ENCODE measurements at places on chromosomes 1 and 21.
A peak's percentile ranks its signal among the peaks of the same experiment; 100 is the strongest.

DNA sequence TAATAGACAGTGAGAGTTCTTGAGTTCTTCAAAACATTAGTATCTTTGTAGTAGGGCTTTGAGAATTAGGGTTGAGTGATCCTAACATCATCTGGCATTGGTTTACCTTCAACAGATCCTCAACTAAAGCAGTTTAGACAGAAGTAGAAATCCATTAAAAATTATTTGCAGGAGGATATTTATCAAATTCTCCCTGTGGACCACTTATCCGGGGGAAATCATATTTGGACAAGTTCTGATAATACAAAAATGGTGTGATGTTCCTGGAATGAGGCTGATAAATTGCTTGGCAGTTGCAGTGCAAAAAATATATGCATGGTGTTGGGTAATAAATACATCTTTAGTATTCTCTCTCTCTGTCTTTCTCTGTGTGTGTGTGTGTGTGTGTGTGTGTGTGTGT, 115.1 kb upstream of the CHODL start:
- no peak for DNase-seq

DNA sequence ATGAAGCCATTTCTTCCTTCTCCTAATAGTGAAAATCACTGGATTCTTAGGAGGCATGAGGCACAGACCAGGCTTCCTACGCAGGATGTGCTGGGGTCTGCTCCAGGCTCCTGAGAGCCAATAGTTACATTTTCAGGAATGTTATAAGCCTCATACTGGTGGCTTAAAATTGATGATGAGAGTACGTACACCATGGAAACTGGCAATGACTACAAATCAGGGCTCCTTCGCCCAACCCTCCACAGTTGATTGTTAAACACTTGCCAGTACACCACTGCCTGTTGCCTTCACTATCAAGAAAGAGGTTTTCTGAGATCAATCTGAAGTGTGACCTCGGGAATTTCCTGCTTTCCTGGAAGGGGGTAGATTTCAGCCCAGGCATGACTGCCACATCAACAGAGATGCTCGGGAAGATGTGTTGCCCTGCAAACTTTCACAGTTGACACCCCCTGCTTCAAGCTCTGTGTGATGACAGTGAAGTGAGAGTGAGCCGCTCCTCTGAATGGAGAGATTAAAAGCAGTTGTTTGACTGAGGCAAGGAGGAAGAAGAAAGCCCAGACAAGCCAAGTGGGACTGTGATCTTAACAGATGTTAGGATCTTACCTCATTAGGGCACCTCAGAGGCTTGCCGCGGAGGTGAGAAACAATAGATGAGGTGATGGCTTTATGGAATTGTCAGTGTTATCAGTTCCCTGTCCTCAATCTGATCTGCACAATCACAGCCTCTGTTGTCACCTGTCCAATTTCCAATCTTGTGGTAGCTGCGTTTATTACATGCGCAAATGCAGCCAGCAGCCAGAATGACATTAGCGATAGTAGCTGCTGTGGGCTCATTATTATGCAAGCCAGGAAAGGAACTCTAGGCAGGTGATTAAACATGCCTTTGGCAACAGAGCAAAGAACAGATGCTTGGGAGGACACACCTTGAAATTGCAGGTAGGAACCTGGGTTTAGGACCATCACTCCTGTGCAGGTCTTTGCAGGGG, 277.3 kb downstream of the KAZN start:
- DNase-seq: no peak

DNA sequence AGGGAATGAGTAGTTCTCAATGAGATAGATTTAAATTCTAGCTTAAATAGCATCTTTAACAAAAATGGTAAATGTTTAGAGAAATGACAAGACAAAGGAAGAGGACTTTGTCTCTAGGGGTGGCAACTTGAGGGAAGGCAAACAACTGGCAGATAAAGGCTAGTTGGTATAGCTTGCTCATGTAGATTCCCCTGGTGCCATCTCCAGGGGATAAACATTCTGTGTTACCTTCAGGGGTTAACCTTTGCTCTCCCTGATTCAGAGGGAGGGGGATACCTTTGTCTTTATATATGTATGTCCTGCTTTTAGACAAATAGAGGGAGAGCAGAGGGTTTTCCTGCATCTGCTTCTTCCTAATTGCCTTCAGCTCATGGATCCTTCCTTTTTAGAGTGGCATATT, 153.7 kb upstream of the L1TD1 start:
- DNase-seq: no peak

DNA sequence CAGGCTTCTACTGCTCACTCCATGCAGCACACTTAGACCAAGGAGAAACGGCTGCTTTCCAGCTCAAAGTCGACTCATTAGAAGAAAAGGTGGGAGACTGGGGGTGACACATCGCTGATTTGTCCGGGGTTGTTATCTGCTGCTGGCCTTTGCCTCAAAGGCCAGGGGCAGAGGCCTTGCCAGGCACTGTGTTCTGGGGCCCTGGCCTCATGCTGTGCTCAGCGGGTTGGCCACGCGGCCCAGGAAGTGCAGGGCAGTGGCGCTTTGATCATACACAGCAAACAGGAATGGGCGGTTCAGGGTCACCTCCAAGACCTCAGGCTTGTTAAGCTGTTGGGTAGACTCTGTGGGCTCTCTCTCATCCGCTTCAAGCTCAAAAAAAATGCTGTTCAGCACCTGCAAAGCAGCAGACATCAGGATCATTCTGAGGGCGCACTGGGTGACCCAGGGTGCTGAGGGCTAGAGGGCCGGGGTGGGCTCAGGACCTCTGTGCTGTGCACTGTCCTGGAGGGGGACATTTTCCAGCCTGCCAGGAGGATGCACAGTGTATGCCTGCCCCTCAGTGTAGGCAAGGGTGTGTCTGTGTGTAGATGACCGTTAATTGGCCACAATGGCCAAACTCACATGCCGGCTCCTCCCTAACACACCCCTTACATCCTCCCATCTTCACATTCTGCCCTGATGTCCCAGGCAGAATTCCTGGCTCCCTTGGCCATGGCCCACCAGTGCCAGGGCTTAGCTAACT, 10.8 kb downstream of the AGT start:
- no peak for DNase-seq

DNA sequence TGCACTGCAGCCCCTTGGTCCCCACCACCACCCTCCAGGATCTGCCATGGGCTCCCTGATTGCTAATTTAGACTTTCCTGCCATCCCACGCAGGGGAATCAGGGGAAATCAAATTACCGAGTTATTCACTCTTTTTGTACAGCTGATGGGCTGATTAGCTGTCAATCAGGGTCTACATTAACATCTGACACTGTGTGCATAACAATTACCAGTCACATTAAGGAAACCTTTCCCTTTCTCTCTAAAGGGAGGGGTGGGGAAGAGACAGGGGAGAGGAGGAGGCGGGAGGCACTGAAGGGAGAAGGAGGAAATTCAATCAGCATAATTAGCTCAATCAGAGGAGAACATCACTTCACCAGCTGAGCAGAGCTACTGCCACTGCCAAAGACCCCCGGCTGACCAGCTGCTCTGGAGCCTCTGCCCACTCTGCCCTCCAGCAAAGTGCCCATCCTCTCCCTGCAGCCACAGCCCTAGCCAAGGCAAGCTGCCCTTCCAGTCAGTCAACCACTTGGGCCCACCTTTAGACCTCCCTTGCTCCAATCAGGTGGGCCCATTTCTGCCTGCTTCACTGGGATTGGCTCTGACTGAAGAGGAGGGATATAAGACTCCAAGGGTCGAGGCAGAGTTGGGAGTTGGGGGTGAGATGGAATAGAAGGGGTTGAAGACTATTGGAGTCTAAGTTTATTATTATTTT, 199.3 kb upstream of the ZC3H12A start:
- no peak for DNase-seq

DNA sequence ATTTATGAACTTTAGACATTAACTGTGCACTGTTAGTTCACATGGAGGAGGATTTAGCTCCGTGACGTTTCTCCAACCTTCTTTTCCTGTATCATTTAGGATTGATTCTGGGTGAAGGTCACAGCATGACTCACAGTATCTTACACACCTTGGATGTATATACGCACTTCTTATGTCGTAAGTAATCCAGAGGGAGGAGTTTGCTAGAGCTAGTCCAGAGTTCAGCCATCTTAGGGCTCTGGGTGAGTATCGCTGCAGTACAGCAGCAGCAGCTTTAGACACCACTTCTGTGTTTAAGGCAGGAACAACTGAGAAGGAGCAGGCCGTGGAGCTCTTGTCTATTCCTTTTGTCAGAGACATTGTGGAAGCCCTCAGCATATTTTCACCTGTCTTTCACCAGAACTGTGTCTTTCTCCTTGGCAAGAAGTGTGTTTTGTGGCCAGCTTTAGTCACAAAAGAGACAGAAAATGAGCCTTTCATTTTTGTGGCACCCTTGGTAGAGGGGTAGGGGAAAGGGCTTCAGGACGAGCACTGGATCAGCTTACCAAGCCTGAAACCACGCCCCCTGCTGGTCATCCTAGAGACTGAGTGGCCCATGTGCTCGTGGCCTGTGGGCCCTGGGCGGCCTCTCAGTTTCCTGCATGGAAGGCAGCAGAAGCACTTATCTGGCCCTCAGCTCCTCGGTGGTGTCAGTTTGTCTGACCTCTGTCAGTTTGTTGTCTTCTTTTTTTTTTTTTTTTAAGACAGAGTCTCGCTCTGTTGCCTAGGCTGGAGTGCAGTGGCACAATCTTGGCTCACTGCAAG, 64.0 kb downstream of the ADARB1 start:
- peak; percentile 55 for DNase-seq

- DNase-seq: peak; percentile 49
These were observed 5.3 kb upstream of the TUFT1 start for GRCh38 chr1:151534662-151535278.

DNA sequence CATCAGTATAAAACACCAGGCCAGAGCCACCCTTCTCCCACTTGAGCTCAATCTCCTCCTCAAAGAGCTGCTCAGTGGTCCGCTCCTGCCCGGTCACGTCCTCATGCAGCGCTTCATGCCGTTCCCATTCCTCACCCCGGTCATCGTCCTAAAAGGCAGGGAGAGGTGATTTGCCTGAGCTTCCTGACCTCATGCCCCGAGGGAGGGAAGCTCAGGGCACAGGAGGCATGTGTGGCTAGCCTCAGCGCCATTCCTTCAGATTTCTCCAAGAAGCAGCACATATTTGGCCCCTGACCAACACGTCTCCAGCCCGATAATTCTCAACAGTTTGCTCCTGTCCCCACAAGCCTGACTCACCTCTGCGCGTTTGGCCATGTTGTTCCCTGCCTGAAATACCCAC, 4.2 kb upstream of the GPN2 start:
- DNase-seq: no peak

- DNase-seq: no peak
These were observed 87.2 kb downstream of the SYT2 start for GRCh38 chr1:202623075-202623474.

- no peak for DNase-seq
These were observed 42.2 kb downstream of the CLDN14 start for GRCh38 chr21:36437745-36438128.

- DNase-seq: no peak
These were observed 98.0 kb downstream of the ADARB1 start for GRCh38 chr21:45172420-45172819.

DNA sequence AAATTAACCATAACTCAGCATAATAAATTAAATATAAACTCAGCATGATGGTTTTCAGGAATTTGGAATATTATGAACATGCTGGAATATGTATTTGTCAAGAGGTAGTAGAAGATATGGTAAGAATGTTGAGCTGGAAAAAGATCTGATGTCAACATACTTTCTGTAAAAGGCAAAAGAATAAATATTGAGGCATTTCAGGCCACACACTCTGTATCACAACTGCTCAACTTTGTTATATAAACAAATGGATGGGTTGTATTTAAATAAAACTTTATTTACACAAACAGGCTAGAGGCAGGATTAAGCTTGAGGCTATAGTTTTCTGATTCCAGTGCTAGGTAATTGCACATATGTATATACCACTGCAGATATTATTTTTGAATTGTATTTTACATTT, 1409.4 kb downstream of the MRPL39 start:
- no peak for DNase-seq

DNA sequence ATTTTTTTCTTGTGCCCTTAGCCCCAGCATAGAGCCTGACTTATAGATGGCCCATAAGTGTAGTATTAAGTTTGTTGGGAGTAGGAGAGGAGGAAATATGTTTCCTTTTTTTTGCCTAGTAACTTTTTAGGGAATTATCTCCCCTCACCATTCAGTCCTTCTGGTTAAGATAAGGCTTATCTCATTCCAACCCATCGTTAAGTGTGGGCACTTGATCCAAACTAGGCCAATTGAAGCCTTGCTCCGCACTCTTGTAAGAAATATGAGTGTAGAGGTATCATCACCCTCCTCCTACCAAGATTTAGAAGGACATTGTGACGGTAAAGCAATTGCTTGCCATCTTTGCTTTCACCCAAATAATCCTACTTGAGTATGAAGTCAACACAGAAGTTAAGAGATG, 8.8 kb upstream of the FGGY start:
- no peak for DNase-seq

- no peak for DNase-seq
These were observed 26.6 kb downstream of the ATF3 start for GRCh38 chr1:212635141-212635631.

- no peak for DNase-seq
These were observed 22.7 kb downstream of the WNT9A start for GRCh38 chr1:227924833-227925574.

- DNase-seq: no peak
These were observed 21.5 kb upstream of the SMYD2 start for GRCh38 chr1:214259353-214259977.

- DNase-seq: no peak
These were observed 44.9 kb downstream of the PCSK9 start for GRCh38 chr1:55084257-55084656.

DNA sequence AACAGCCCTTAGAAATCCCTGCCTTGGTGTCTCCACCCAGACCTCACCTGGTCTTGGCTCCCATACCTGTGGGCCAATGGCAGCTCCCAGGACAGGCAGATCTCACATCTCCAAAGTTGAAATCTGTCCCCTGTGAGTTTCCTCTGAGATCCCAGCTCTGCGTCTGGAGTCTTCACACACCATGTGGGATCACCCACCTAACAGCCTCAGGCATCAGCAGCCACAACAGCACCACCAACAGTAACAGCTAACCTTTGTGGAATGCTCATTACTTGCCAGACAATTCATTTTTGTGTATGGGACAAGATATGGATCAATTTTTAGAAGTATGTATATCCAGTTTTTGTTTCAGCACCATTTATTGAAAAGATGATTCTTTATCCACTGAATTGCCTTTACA, 523.2 kb downstream of the MATN1 start:
- no peak for DNase-seq

DNA sequence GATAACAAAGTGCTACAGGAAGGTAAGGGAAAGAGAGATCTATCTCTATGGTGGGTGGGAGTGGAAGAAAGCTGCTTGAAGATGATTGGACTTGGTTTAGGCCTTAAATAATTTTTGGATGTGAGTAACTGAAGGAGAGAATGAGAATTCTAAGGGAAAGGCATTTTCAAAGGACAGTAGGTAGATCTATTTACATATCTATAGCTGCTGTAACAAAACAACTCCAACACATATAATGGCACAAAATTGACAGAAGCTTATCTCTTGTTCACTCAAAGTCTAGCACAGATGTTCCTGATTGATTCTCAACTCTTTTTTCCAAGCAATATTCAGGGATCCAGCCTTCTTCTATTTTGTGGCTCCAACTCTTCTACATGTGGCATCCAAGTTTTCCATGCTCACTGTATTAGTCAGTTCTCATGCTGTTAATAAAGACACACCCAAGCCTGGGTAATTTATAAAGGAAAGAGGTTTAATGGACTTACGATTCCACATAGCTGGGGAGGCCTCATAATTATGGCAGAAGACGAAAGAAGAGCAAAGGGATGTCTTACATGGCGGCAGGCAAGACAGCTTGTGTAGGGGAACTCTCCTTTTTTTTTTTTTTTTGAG, 3.1 kb upstream of the DDAH1 start:
- no peak for DNase-seq

Data from foreskin melanocyte (primary cell).